ELR (cell line): ENCODE measurements at places on chromosomes 2 and 18.

DNA sequence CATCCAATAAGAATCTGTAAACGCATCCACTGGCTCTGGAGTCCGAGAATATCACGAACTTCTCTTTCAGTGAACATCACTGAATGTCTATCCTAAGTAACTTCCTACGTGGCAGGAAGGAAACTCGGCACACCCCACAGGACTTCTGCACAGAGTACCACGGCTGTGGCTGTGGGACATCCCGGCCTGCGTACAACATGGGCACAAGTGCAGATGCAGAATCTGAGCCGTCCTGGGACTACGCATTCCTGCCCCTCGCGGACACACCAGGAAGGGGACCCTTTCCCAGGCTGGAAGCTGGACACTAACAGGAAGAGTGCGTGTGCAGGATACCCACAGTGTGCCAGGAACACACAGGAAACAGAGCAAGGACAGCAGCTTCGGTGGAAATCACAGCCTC is 60.6 kb downstream of the ZNF516 start:
- no peak for DNase-seq

- peak; percentile 43 for DNase-seq
These were observed 57.4 kb upstream of the GLI2 start for GRCh38 chr2:120678251-120678650.

DNA sequence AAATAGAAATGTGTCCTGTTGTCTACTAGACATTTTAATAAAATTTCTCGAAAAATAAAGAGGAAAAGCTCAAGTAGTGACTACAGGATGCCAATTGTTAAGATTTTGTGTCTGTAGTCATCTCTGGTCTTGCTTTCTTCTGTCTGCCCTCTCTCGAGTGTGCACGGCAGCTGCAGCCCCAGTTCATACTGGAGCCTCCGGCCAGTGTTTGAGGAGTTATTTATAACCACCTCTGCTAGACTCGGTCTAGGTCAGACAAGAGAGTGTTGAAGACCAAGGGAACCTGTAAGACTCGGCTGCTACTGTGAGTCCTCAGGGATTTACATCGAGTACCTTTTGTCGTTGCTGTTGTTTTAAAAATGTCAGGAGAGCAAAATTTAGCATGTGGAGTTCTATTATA is 810.1 kb upstream of the POU3F3 start:
- DNase-seq, result no peak

- peak; percentile 70 for DNase-seq
These were observed 35.0 kb upstream of the ADAM17 start for GRCh38 chr2:9590641-9591040.

GRCh38 chr2:67599561-67599960 is 202.4 kb downstream of the ETAA1 start:
- peak; percentile 1 for DNase-seq

GRCh38 chr2:8490166-8490721 is 191.6 kb upstream of the ID2 start:
- no peak for DNase-seq

DNA sequence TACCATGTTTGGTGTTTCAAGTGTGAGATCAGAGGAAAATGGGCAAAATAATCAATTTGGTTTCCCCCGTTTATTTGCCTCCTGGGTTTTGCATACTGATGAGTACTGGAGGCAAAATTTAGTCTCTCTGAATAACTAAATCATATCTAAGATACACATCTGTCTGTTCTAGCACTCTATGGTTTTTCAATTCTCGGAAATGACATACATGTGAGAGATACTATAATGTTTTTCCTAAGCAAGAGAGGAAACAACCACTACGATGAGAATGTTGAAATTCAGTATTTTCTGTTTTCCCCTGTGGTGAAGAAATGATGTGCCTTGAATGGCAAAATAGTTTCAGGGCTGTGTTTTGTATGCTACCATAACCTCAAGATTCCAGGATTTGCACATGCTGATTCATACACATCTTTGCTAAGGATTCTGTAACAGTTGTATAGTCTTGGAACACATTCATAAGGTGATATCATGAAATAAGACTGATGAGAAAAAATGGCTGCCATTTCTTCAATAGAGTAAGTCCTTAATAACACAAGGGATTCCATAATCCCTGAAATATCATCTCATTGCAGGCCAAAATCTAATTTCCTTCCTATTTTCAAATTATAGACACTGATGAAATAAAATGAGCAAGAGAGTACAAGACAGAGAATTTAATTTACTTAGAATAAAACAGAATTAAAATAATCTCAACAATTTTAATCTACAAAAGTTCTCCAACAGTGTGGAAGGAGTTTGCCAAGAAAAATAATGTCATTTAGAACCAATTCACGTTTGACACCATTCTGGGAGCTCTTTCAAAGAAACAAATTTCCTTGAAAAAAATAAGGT is 316.6 kb downstream of the FIGN start:
- no peak for DNase-seq

DNA sequence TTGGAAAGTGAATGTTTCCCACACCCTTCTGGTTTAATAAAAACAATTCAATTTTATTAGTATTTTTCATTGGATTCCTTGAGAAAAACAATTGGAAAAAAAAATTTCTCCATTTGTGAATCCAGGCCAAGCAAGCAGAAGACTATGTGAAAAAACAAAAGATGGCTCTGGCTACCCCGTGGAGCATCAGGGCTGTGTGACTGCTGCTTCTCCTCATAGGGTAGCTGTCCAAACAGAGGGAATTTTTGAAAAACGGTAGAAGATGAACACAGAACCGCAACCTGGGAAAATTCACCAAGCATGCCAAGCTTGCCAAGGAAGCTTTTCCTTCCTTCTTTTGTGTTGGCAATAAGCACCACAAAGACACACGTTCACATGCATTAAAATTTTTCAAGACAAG is 71.3 kb upstream of the ACVR2A start:
- no peak for DNase-seq

GRCh38 chr2:37870829-37871228 is 54.3 kb upstream of the RMDN2 start:
- DNase-seq, result no peak

GRCh38 chr2:207136874-207137273 is 28.9 kb downstream of the KLF7 start:
- DNase-seq, result no peak

- peak; percentile 91 for DNase-seq
These were observed 23.7 kb downstream of the CENPO start for GRCh38 chr2:24816884-24817283.

DNA sequence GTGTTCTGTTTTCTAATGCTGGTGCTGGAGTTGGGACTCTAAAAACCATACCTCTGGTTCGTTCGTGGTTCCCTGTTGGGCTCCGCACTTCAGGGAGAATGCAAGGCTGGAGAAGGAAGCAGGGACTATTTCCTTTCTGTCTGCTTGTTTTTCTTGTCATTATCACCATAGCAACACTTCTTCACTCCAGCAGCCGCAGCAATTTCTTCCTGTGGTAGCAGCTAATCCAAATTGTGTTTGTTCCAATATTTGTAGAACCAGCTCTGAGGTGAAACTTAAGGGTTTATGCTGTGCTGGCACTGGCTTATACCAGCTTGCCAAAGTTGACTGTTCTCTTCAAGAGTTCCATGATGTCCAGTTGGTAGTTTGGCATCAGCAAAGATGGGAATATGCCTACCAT is 301.4 kb upstream of the SYT4 start:
- no peak for DNase-seq

GRCh38 chr2:85145116-85145820 is 12.1 kb downstream of the TCF7L1 start:
- no peak for DNase-seq

- DNase-seq, result peak; percentile 12
These were observed 65.7 kb upstream of the CNGA3 start for GRCh38 chr2:98280376-98281102.

GRCh38 chr18:7646174-7646886 is 79.2 kb downstream of the PTPRM start:
- DNase-seq, result no peak

GRCh38 chr2:88692187-88692586 is 714 bp downstream of the RPIA start:
- DNase-seq, result peak; percentile 52

- no peak for DNase-seq
These were observed 267.1 kb downstream of the RAD51AP2 start for GRCh38 chr2:17251171-17251570.

GRCh38 chr2:177658309-177658708 is 265.7 kb downstream of the AGPS start:
- no peak for DNase-seq

GRCh38 chr2:136058262-136058661 is 59.7 kb downstream of the CXCR4 start:
- DNase-seq, result no peak

- no peak for DNase-seq
These were observed 3.9 kb upstream of the HRH4 start for GRCh38 chr18:24456549-24456948.

- DNase-seq, result no peak
These were observed 56.3 kb upstream of the FZD5 start for GRCh38 chr2:207825978-207826377.

DNA sequence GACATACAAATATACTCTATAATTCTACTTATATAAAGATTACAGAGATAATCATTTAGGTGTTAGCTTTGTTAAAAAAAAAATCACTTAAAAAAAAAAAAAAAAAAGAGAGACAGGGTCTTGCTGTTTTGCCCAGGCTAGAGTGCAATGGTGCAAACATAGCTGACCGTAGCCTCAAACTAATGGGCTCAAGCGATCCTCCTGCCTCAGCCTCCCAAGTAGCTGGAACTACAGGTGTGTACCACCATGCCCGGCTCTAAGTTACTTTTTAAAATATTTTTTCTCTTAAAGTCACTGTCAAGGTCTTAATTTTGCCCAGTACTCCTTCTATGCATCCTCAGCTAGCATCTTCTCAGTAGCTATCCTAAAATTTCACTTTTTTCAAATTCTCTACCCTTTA is 77.2 kb upstream of the SLC25A52 start:
- DNase-seq, result no peak

DNA sequence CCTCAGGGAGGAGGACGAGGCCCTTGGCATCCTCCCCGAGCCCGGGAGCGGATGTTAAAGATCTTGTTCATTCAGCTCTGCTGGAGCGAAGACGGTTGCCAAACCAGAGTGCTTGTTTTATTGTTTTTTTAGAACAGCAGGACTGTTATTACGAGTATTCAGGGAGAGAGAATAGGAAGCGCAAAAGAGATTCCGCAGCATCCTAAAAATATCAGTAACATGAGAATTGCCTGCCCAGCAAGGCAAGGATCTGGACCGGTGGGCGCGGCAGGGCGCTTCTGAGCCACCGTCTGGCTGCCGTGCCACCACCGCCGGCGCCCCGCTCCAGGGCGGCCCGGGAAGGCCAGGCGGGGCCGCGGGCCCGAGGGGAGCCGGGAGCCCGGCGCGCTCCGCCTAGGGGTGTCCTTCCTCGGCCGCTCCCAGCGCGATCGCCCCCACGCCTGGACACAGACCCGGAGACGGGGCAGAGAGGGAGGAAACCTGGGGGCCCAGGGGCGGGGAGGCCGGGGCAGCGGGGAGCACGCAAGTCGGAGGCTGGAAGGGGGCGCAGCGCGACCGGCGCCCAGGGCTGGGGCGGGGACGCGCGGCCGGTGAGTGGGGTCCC is 843 bp downstream of the CYS1 start:
- DNase-seq, result peak; percentile 55

DNA sequence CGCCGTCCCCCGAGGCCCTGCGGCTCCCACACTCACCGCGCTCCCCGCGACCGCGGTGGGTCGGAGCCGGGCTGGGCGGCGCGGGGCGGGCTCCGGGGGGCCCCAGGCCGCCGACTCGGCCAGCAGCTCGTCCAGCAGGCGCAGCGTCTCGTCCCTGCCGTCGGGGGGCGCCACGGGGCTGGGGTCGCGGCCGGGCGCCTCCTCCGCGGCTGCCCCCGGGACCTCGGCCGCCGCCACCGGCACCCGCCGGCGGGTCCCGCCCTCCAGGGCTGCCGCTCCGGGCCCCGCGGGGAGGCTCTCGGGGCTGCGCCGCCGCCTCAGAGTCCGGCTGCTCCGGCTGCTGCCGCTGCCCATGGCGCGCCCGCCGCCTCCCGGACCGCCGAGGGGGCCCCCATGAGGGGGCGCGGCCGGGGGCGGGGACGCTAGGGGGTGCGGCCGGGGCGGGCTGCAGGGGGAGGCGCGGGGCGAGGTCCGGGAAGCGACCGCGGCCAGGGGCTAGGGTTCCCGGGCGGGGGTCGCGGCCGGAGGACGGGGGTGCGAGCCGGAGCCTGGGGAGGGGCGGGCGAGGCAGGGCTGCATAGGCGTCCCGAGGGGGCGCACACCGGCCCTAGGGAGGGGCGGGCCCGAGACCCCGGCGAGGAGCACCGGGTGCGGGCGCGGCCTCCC is at the start of gene CYS1:
Gene CYS1 (minus strand): TSS at position 542 of the 666 bp plus-strand sequence. CDS start 188 bp downstream, at position 354.
- peak; percentile 17 for DNase-seq

DNA sequence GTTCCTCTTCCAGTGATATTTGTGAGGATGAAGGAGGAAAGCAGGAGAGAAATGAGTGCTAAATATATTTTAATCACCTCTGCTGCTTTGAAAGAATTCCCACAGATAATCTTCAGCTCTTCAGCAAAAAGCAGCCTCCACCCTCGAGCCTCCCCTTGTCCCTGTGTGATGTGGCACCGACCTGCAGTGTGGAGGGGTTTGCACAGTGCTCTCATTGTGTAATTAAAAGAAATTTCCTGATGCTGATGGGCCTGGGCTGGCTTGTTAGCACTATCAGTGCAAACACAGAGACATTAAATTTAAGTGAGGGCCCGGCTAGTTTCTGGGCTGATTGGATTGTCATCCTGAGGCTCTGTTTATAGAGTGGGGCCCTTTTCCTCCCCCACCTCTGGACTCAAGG is 53.4 kb downstream of the KIF5C start:
- DNase-seq, result no peak

- peak; percentile 64 for DNase-seq
These were observed 369.4 kb upstream of the CYRIA start for GRCh38 chr2:17035010-17035409.

- no peak for DNase-seq
These were observed 19.0 kb downstream of the RHOB start for GRCh38 chr2:20465716-20466394.

DNA sequence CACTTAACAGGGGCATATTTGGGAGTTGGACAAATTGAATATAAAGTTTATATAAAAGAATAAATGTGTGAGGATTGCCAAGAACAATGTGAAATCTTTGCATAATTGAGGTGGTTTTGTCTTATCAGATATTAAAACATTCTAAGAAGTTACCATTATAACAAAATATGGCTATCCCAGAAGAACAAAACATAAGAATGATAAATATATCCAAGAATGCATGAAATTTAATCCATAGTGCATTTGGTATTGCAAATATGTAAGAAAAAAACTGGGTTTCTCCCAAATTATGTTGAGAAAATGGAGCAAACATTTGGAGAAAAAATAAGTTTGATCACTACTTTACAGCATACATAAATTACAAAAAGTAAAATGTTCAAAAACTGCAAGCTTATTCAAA is 562.4 kb downstream of the RNF144A start:
- DNase-seq, result no peak

GRCh38 chr2:1738163-1738562 is 6.2 kb downstream of the PXDN start:
- DNase-seq, result no peak

- DNase-seq, result peak; percentile 50
These were observed 60.9 kb downstream of the AAK1 start for GRCh38 chr2:69582582-69583176.

- no peak for DNase-seq
These were observed 667.6 kb downstream of the CNTNAP5 start for GRCh38 chr2:124692707-124693106.
